Inflammatory macrophage treated with lipopolysaccharide for 1 hour (primary cell): ENCODE measurements at places on chromosomes 1 and 21.

DNA sequence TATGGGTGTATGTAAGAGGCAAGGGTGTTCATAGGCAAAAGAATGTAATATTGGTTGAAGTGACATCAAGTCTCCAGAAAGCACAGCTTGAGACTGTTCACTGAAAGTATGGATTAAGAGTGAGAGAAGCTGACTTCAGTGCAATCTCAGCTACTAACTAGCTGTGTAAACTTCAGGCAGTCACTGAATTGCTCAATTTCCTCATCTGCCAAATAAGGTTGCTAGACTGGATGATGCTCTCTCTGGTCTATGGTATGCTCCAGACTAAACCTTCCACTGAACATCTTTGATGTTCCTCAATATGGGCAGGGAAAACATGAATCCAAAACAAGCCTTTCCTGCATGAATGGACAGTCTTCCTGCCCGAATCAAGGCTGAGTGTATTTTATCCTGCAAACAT, 111.8 kb upstream of the USH2A start:
- no peak for DNase-seq

DNA sequence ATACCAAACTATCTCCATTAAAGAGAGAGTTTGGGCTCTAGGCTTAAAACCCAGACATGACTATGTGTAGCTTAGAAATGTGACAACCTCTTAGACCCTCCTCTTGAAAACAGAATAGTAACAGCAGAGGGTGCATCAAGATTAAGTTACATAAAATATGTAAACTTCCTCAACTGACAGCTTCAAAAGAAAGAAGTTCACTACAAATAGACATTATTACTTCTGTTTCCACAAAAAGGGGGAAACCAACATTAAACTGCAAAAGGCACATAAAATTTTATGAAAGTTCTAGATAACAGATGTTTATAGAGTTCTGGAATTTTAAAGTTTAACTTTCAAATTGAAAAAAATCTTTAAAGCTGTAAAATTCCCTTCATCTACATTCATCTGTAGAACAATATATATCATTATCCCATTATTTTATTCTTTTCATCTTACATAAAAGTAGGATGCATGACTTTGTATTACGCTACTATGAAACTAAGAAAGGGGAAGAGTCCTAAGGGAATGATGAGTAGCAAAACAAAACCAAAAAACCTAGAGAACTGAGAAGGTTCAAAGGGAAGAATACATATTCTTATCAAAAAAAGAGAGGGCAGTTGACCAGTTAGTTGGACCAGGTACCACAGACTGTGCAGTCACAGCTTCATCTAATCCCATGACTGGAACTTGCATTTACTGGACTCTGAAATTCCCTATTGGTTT, 177.0 kb downstream of the SIPA1L2 start:
- DNase-seq, result peak; percentile 37

GRCh38 chr1:243848858-243849420, 1.1 kb downstream of the AKT3 start:
- DNase-seq, result peak; percentile 38

DNA sequence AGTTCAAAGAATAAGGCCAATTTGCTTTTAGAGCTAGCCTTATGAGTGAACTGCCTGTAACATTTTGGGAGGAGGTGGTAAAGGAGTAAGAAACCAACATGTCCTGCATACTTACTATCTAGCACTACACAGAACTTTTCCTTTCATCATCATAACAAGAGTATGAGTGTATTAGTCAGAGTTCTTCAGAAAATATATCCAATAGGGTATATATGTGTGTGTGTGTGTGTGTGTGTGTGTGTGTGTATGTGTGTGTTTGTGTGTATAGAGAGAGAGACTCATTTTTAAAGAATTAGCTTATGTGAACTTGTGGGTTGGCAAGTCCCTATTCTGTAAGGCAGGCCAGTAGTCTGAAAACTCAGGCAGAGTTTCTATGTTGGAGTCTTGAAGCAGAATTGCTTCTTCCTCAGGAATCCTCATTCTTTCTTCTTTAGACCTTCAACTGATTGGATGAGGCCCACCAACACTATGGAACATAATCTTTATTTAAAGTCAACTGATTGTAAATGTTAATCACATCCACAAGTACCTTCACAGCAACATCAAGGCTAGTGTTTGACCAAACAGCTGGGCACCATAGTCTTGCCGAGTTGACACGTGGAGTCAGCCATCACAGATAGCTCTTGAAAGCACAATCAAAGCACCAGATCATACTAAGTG, 121.9 kb downstream of the CYYR1 start:
- DNase-seq, result no peak

GRCh38 chr1:16367968-16368890, 1.2 kb downstream of the SZRD1 start:
- DNase-seq, result no peak

DNA sequence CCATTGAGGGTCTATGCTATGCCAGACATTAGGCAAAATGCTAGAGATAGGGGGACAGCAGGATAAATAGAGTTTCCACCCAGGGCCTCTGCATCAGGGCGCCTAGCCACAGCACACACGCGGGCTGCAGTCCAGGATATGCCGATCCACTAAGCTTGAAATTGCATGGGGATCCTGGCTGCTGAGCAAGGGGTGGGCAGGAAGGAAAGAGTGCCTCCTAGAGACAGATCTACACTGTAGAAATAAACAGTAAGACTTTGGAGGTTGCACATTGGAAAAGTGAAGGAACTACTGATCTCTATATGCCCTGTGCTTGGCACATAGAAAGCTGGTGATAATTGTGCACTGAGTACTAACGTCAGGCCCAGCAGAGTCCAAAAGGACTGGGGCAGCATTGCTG, 411.1 kb downstream of the PRDM2 start:
- no peak for DNase-seq

GRCh38 chr21:45871616-45872236, 109.8 kb upstream of the COL6A1 start:
- no peak for DNase-seq

DNA sequence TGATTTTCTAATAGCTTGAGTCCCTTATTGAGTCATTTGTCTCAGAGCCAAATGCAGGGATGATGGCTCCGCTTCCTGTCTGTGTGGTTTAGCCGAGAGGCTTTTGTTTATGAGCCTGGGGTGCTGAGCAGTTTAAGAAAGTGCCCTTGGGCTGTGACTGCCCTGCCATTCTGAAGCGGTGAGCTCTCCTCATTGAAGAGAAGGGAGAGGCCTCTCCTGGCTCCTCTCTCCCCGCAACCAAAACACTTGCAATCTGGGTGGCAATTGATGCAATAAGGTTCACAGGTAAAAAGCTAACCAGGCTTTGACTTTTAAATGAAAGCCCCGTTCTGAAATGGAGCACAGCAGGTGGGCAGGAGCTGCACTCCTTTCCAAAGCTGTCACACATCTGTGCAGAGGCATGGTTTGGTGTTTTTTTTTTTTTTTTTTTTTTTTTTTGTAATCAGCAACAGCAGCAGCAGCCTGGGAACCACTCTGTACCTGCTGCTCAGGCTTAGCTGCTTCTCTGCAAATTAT, 403.7 kb downstream of the SIPA1L2 start:
- no peak for DNase-seq

- DNase-seq, result no peak
Measured at GRCh38 chr1:76857973-76858372, 9.3 kb upstream of the ST6GALNAC5 start.

DNA sequence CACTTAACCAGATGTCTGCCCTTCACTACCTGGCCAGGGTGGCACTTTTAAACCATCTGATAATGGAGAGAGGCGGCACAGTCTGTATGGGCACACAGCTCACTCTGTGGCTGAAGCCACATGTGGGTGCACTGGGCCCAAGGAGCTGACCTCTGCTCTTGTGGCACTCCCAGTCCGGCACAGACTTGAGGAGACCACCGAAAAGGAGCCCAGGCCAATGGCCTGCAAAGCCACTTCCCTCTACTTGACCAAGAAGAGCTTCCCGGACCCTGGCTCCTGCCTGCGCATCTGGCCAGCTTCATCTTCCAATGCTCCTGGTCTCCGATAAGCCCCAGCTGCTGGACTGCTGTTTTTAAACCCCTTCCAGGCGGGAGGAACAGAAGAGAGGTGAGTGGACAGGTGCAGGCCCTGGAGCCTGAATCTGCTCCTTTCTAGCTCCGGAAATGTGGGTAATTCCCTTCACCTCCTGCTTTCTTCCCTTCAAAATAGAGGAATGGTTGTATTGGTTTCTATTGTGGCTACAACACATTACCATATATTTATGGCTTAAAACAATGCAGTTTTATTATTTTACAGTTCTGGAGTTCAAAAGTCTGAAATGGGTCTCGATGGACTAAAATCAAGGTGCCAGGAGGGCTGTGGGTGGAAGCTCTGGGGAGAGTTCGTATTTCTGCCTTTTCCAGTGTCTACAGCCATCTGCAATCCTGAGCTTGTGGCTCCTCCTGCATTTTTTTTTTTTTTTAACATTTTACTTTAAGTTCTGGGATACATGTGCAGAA, 11.6 kb downstream of the GNG4 start:
- DNase-seq, result no peak

GRCh38 chr1:198656500-198656932, 17.7 kb downstream of the PTPRC start:
- DNase-seq, result peak; percentile 80

- no peak for DNase-seq
Measured at GRCh38 chr1:53981220-53981619, 35.1 kb downstream of the LRRC42 start.

GRCh38 chr21:46081862-46082712, 15.8 kb upstream of the COL6A2 start:
- DNase-seq, result no peak

DNA sequence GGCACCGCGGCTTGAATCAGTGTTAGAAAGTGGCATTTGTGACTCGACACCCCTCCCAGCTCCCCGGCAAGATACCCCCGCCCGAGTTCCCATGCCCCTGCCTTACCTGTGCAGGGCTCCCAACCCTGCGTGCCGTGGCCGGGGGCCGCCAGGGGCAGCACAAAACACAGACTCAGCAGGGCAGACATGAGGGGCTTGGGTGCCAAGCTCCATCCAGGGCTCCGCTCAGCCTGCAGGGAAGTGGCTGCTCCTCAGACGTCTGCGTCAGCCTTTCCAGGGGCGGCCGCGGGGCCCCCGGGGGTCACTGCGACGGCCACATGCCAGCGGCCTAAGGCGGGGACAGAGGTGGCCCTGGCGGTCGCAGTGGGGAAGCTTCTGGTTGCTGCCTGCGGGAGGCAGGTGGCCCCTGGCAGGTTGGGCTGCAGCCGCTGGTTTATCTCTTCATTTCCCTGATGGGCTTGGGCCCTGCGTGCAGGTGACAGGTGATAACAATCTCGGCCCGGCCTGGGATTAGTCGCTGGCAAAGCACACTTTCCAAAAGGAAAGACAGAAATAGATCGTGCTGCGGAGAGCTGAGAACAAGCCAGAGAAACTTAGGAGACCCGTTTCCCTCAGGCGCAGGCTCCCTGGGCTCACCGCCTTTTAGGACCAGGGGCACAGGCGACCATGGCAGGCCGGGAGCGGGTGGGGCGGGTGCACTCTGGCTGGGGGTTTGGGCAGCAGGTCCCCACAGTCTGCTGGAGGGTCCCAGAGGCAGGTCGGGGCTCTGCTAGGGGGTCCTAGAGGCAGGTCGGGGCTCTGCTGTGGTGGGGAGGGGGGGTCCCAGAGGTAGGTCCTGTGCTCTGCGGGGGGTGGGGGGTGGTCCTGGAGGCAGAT, at the start of gene TSPEAR:
TSPEAR (minus strand) TSS at position 246 of the 876 bp plus-strand sequence; CDS start at position 188, 58 bp downstream.
- no peak for DNase-seq

DNA sequence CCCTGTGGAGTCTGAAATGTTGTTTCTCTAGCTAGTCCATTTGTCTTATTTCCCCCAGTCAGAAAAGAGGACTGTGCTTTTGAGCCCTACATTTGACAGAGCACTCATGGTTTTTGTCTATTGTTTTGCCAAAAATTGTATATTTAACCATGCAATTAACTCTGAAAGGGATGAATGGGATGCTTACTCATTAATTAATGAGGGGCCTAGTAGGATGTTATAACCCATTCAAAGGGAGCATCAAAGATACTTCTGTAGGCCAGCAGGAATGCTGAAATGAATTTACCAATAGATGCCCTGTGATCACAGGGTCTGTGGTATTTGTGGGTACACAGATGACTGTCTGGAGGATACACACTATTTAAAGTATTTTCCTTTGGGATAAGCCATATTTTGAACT, 147.7 kb downstream of the FCRL5 start:
- no peak for DNase-seq

DNA sequence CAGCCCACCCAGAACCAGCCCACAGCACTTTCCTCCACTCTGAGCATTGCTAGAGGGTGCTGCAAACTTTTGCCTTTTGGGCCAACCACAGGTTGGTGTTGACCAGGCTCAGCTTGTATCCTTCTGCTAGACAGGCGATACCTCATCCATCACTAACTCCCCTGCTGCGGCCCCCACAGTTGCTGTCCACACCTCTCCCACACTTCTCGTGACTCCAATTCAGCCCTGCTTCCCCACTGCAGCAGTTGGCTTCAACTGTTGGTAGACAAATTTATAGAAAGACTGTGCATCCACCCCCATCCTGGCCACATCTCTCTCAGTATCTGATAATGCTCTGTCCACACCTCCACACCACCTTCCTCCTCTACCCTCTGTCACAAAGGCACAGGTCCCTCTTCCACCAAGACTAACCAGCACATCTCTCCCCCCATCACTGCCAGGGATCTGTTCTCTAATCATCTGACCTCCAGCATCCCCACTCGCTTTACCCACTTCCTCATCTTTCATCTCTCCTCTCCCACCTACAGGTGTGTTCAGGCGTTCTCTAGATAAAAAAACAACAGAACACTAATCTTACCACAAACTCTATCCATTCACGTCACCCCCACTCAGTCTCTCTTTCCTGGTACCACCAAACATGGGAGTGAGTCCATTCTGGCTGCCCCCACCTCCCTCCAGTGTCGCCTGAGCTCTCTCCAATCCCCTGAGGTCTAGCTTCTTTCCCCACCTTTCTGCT, 15.8 kb upstream of the SLC25A44 start:
- DNase-seq, result no peak

DNA sequence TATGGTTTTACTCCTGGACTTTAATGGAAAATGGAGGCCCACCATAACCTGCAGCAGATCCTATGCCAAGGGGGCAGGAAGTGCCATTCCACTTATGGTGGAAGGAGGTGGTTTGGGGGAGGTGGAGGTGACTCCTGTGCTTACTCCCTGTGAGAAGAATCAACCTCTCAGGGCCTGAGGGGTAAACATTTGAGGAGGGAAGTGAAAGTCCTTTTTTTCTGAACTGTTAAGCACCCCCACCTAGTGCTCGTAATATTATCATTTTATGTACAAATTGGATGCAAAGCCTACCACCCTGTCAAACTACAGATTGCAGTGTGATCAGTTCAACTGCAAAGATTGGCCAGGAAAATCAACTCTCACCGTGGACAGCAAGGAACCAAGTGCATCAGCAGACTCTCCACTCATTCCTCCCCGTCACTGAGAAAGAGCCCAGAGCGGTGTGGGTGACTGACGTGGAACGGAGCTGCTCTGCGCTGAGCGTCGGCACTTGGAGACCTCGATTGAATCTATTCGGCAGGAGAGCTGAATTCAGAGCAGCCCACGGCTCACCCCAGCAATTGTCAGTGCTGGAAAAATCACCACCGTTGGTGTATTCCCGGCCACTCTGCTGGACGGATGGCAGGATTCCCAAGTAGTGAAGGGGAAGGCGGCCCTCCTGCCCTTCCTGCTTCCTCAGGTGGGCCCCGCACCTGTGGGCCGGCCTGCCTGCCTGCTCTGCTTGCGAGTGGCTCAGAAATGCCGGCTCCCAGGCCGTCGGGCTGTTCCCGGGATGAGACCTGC, 46.8 kb upstream of the COX20 start:
- no peak for DNase-seq

GRCh38 chr1:57117753-57118152, 151.9 kb upstream of the C8B start:
- no peak for DNase-seq
